Activated CD4-positive, alpha-beta memory T cell treated with anti-CD3 and anti-CD28 coated beads, Interleukin-2, amount 10 ng/mL, durations not matched to agents 7 days and 5 days (primary cell): ENCODE measurements at places on chromosomes 1 and 21.

GRCh38 chr1:1684031-1684681, 8.4 kb downstream of the SLC35E2B start:
- no peak for DNase-seq

DNA sequence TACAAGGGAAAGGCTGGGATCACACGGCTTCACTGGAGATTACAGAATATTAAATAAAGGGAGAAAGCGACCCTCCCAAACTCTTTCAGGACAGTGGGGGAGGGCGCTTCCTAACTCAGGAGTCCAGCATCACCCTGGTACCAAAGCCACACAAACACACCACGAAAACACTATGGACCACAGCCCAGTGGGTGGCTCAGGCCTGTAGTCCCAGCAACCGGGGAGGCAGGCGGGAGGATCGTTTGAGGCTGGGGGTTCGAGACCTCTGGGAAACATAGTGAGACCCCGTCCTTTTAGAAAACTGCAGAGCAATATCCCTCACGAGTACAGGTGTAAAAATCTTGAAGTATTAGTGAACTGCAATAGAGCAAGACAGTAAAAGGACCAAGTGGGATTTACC, 16.0 kb downstream of the TRIM11 start:
- no peak for DNase-seq

DNA sequence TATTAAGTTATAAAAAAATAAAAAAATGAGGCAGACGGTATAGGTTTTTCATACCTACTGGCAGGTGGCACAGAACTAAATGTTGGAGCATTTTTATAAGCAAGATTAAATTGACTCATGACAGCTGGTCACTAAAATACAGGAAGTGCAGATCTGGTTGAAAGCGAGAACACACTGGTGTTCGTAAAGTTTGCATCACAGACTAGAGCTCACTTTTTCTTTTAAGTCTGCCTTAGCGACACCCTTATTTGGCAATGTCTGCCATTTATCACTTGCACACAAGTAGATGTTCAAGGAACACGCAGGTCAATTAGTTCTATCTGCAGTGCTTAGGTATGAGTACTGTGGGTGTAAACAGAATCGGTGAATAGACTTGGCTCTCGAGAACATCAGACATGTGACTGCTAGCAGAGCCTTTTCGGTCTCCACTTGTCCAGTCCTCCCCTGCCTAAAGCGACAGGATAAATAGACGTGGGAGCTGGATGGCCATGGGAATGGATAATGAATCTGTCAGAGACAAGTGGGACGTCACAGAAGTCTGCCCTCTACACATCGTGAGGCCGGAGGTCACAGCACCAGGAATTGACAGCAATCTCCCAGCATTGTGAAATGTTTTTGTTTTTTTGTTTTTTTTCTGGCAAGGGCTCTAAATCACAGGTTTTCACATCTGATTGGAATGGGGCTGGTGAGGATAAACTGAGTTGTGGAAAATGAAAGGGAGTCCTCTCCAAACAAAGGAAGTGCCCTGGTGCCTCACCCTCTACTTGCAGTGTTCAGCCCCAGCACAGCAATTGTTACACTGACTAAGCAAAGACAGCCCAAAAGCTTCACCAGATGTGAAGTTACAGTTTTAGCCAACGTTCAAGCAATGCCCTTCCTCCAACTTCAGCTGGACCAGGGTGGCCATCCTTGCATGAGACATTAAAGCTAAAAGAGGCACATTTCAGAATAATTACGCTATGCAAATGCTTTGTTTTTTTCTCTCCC, 248.9 kb downstream of the NTNG1 start:
- DNase-seq, result no peak

DNA sequence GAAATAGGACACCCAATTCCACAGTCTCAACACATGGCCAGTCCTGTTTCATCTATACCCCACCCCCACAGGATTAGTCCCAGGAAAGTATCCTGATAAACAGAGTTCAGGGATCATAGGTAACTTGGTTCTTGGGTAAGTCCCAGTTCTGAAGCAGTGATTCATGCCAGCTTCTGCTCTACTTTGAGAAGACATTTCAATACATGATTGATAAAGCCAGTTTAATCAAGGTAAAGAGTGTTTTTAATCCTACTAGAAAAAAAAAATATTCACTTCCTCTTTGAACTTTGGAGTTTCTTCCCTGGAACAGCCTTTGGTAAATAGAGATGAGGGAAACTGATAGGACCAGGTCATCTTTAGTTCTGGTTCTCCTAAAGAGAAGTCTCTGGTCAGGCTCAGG, 142.4 kb downstream of the TLR5 start:
- DNase-seq, result no peak

DNA sequence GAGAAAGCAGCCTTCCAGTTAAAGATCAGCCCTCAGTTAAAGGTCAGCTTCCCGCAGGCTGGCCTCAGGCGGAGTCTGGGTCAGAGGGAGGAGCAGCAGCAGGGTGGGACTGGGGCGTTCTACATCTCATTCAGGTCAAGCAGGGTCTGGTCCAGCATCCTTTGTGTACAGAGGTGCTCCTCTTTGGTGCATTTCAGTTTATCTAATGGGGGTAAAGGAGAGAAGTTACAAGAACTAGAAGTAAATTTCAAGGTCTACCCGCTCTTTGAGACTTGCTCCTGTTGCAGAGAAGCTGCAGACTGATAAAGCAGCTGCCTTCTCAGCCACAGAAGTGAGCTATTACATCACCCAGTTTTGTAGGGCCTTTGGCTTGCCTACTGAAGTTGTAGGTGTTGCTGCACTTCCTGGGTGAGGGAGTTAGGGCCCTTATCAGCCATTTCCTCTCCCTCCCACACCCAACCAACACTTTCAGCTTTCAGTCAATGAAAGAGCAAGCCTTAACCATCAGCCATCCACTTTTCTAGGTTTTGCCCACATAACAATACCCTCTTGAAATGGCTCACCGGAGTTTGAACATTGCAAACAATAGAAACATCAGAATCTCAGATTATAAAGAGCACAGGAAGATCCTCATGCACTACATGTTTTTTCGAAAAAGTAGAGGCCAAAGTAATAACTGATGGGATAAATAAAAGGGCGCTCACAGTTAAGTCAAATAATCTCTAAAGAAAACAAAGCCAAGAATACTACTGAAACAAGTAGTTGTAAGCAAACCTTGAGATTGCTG, 2.8 kb upstream of the NUP210L start:
- DNase-seq, result peak; percentile 83

DNA sequence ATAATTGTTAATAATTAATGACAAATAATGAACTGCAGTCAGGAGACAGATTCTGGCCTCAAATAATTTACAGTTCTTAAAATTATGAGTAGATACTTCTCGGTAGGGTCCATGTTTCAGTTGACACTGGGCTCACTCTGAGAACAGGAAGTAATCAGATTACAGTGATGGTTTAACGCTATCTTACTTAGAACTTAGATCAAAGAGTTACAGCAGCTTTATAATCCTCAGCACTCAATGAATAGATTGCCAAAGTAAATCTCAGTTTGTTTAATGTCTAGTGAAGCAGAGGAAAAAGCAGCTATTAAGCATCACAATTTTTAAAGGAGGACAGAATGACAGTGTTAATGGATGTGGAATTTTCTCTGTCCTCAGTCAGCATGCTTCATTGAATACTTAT, 79.6 kb downstream of the PDE4B start:
- no peak for DNase-seq

DNA sequence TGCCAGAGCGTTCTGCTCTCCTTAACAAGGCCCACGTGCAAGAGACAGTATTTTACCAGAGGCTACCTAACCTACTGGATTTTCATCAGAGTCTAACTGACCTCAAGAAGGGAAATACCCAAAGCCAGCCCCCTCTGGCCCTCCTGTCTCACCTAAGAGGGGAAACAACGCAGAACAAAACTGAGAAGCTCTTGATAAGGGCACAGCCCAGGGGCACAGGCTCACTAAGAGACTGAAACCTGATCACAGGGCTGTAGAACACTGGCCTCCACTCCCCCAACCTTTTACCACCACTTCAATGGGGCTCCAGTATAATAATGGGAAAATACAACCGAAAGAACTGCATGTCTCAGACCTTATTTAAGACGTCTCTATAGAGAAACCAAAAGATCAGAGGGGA, 449.5 kb upstream of the CAMK1G start:
- DNase-seq, result no peak

- no peak for DNase-seq
Measured at GRCh38 chr1:59092126-59092525, 204.8 kb upstream of the FGGY start.

GRCh38 chr1:60483509-60483908, 409.9 kb upstream of the C1orf87 start:
- no peak for DNase-seq

- peak; percentile 60 for DNase-seq
Measured at GRCh38 chr1:223776075-223776814, 63.9 kb downstream of the CAPN2 start.

DNA sequence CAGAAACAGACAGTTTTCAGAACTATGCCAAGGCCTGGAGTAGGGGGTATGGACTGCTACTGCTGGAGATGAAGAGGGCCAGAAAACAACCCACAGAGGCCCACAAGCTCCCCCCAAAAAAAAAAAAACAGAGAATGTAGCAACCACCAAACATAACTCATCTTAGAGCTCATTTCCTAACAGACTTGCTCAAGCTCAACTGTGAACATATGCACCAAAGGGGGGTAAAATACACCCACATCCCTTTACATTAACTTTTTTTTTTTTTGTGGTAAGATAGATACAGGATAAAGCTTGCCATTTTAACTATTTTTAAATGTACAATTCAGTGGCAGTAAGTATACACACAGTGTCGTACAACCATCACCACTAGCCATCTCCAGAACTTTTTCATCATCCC, 36.0 kb downstream of the SEC16B start:
- DNase-seq, result no peak

- DNase-seq, result no peak
Measured at GRCh38 chr1:184861755-184862336, 107.2 kb upstream of the EDEM3 start.

DNA sequence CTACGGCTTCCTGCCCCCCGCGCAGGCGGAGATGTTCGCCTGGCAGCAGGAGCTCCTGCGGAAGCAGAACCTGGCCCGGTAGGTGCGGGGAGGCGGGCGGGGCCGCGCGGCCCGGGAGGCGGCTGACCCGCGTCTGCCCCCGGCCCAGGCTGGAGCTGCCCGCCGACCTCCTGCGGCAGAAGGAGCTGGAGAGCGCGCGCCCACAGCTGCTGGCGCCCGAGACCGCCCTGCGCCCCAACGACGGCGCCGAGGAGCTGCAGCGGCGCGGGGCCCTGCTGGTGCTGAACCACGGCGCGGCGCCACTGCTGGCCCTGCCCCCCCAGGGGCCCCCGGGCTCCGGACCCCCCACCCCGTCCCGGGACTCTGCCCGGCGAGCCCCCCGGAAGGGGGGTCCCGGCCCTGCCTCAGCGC, 16.6 kb downstream of the NOC2L start:
- DNase-seq, result no peak

GRCh38 chr1:153141377-153141776, 9.3 kb downstream of the SPRR2G start:
- DNase-seq, result no peak

GRCh38 chr1:202615501-202616354, 94.5 kb downstream of the SYT2 start:
- DNase-seq, result no peak

GRCh38 chr1:240562779-240563178, 49.2 kb downstream of the GREM2 start:
- no peak for DNase-seq

GRCh38 chr1:51558375-51558924, 39.4 kb upstream of the EPS15 start:
- DNase-seq, result peak; percentile 30

DNA sequence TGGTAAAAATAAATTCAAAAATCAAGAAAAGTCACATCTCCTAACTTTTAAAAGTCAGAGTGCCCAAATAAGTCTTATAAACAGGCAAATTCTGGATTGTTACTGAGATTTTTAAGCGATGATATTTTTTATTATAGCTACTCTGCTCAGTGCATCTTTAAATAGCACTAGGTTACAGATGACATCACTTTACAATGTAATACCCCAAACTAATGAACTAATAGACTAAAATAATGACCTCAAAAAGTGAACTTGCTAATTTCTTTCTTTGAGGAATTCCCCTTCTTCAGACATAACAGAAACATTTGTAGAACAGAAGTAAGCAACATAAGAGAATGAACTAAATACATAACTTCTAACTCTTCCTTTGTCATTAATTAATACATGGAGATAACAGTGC, 33.0 kb upstream of the ACTA1 start:
- no peak for DNase-seq

- no peak for DNase-seq
Measured at GRCh38 chr1:235404190-235404589, 37.0 kb downstream of the TBCE start.

GRCh38 chr1:66033781-66034180, 241.1 kb downstream of the PDE4B start:
- DNase-seq, result no peak

DNA sequence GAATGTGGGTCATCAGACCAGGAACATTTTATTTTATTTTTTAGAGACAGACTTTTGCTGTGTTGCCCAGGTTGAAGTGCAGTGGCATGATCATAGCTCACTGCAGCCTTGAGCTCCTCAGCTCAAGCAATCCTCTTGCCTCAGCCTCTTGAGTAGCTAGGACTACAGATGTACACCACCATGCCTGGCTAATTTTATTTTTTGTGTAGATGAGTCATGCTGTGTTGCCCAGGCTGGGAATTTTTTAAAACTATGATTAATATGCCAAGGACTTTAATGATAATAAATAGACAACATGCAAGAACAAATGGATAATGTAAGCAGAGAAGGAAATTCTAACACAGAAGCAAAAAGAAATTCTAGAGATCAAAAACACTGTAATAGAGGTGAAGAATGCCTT, 142.4 kb downstream of the AK5 start:
- DNase-seq, result no peak

DNA sequence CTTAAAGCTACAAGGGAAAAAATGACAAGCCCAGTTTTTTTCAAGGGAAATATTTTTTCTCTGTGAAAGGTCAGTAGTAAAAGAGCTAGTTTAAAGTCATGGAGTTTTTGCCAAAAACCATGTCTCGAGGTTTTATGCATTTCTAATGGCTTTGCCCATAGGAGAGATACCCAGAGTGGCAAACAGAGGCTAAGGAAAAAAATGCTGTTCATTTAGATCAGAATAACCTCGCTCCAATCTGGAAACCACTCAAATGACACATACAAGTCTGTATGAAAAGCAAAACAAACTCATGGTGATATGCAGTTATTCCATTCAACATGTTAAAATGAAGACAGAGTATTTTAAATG, 36.9 kb upstream of the EDEM3 start:
- DNase-seq, result no peak

- no peak for DNase-seq
Measured at GRCh38 chr1:195820925-195821324, 787.3 kb downstream of the KCNT2 start.

GRCh38 chr1:180571832-180572636, 13.3 kb downstream of the OVAAL start:
- no peak for DNase-seq

GRCh38 chr1:3707298-3707938, 44.8 kb upstream of the CCDC27 start:
- no peak for DNase-seq

- DNase-seq, result no peak
Measured at GRCh38 chr21:26918323-26919079, 48.4 kb downstream of the ADAMTS5 start.

- no peak for DNase-seq
Measured at GRCh38 chr1:94094469-94095111, 26.4 kb downstream of the ABCA4 start.

- no peak for DNase-seq
Measured at GRCh38 chr1:220970311-220970710, 91.1 kb downstream of the HLX start.

- DNase-seq, result no peak
Measured at GRCh38 chr1:67682659-67683197, 2.3 kb upstream of the GADD45A start.

GRCh38 chr1:45890078-45890477, 86.7 kb downstream of the MAST2 start:
- DNase-seq, result no peak
